ENCODE measurements at places on chromosomes 3 and 15. TPM values are rescaled to one million over a fixed set of nuclear protein-coding genes. Genes with fewer than 3 reads are reported as not detected.

The MYL3 gene
- not detected for total RNA-seq

The SST gene
- not detected for total RNA-seq

The GOLGA8M gene
- 1.6 TPM for total RNA-seq

The LYSMD2 gene
- 11.5 TPM for total RNA-seq

The PP2D1 gene
- total RNA-seq, result not detected

The FRMD5 gene
- 10.5 TPM for total RNA-seq

The P2RY12 gene
- not detected for total RNA-seq

The GOLGA8G gene
- 0.25 TPM for total RNA-seq

The GP9 gene
- total RNA-seq, result not detected

The ILDR1 gene
- not detected for total RNA-seq

The SOX14 gene
- not detected for total RNA-seq

The ROBO1 gene
- total RNA-seq, result 25.4 TPM

The SLC12A1 gene
- not detected for total RNA-seq

The CLDN18 gene
- total RNA-seq, result not detected

The MORC1 gene
- total RNA-seq, result not detected

The C3orf85 gene
- not detected for total RNA-seq

The ANKRD34C gene
- not detected for total RNA-seq

The UACA gene
- 27.8 TPM for total RNA-seq
